ENCODE measurements at places on chromosomes 4 and X.

DNA sequence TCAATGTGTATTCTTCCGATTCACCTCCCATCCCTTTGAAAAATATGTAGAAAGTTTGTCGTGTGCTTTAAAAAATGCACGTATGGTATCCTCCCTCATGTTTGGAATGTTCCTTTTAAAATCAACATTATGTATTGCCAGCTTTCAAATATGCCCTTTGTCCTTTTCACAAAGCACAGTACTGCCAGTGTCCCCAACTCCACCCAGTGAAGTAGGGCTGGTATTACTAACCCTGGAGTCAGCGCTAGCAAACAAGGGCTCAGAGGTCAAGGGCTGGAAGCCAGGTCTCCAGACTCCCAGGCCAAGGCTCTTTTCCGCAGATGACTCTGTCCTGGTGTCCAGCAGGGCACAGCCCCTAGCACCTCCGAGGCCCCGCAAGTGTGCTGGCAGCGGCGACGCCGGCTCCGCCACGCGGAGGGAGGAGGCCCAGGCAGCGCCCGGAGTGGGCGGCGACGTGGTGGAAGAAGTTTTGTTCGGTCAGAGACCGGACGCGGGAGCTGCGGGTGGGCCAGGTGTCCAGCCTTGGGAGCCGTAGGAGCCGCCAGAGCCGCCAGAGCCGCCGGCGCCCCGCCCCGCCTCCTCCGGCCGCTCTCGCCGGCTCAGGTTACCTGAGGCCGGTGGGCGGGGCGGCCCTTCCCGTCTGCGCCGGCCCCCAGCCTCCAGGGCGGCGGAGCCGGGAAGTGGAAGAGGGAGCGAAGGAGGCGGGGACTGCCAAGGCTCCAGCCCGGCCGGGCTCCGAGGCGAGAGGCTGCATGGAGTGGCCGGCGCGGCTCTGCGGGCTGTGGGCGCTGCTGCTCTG lies at the start of gene IL13RA1:
IL13RA1 (plus strand) TSS at position 720 of the 799 bp plus-strand sequence; CDS start at position 753, 33 bp downstream.
- DNase-seq, result no peak

DNA sequence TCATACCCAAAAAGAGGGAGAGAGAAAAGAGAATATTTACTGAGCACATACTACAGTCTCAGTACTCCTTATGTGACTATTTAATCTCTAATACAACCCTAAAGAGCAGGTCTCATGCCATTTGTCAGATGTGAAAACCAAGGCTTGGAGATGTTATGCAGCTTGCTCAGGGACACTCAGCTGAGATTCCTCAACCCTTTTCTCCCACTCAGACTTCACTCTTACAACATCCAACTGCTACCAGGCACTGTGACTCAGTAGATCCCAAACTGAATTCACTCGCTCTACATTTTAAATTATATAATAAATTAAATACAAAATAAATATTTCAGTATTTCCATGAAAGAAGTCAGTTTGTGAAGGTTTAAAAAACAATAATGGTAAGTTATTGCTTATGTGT lies 53.7 kb downstream of the TSPAN5 start:
- no peak for DNase-seq

- no peak for DNase-seq
Observed at GRCh38 chr4:159137176-159137575, 34.3 kb downstream of the RAPGEF2 start.

DNA sequence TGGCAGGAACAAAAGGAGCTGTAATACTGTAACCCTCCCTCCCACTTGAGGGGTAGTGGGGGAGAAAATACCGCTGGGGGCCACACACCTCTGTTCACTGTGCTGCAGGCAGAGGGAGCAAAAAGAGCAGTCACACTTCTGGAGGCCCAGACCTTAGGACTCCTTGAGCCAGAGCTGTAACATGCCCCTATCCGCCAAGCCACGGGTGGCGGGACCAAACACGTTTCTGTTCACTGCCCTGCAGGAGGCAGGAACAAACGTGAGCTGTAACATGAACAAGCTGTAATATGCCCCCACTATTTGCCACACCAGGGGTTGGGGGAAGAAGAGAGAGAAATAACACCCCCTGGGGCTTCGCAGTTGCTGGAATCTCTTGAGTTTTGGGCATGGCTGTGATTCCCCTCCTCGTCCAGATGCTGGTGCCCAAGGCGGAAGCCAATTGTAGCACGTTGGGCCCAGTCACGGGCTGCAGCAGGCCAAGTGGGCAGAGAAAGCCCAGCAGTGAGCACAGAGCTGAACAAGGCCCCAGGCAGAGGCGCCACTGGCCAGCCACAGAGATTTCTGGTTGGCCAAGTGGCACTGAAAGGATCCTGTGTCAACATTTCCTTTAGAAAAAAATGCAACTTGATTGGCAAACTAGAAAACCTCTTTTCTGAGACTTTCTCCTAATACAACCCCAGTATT lies 509.7 kb downstream of the INPP4B start:
- no peak for DNase-seq

GRCh38 chrX:42017971-42018370 lies 94.6 kb upstream of the CASK start:
- DNase-seq, result no peak

DNA sequence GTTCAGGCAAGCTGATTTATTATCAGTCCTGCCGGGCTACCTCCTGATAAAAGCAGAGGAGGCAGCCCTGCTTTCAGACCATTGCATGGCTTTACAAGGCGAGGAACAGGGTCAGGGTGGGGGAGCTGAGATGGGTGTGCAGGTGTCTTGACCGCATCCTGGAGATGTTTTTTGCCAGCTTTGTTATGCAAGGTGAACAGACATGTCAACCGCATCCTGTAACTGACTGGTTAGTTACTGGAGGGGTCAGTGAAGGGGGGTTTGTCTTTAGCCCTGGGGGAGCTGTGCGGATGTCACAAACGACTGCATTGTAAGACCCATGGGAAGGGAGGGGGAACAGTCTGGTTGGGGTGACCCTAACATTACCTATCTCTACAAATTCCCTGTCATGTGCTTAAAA lies 10.0 kb downstream of the ADAM29 start:
- DNase-seq, result no peak

DNA sequence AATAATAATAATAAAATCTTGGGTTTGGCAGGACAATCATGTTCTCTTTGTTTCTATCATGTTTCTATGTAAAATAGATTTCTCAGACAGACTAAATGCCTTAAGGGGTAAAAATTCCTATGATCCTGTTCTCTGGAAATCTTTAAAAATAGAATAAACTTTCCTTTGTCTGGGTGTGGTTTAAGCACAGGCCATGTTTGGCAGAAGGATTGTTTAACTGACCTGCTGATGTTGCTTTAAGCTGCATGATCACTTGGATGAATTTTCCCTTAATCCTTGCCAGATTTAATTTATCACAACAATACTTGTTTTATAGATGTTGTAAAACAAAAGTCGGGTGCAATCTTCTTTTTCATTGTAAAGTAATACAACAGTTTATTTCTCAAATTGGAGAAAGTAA lies 341.7 kb upstream of the FAT1 start:
- no peak for DNase-seq

DNA sequence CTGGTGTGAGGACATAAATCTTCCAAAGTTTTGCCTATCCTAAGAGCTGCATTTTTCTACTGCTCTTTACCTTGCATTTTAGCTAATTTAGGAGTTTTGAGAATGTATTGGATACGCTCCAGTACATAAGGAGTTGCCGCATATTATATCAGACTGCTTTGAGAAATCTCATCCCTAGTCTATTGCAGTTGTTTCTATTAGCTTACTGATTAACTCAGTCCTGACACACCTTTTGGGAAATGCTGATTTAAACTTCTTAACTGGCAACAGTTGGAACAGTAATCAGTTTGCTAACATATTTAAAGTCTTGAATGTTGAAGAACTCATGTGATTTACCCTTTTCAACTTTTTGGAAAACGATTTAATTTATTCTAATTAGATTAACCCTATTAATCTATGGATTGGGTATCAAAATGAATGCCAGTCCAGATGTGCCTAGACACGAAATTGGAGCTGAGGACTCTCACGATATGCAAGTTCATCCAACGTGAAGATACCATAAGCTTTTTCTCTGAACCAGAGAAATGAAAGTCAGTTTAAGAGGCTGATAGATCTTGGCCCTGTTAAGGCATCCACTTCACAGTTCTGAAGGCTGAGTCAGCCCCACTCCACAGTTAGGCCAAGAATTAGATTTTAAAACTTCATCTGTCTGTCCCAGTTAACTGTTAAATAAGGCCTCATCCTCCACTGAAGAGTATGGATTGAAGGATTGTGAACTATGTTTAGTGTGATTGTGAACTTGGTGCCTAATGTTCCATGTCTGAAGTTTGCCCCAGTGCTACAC lies 90.0 kb downstream of the MAOA start:
- DNase-seq, result no peak

GRCh38 chrX:149145845-149146285 lies 359.2 kb downstream of the IDS start:
- DNase-seq, result peak; percentile 9

DNA sequence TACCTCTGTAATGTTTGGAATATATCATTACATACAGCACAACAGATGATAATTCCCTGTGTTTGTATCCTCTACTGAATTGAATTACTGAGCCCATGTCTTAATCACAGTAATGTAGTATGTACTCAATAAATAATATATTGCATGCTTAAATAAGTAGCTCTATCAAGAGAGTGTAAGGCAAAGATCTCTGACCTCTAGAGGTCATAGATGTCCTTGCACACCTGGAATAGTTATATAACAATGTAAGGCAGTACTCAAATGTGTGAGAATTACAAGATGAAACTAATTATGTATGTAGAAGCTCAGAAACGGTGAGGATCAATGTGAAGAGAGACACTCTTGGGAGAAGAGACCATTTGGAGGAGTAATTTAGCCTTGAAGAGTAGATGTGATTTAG lies 14.3 kb upstream of the GCNA start:
- no peak for DNase-seq

GRCh38 chr4:140102421-140102820 lies 51.6 kb downstream of the MAML3 start:
- DNase-seq, result no peak

GRCh38 chr4:84378356-84378755 lies 120.7 kb downstream of the NKX6-1 start:
- DNase-seq, result no peak

GRCh38 chr4:23333556-23333945 lies 556.3 kb downstream of the PPARGC1A start:
- DNase-seq, result peak; percentile 31

- DNase-seq, result no peak
Observed at GRCh38 chr4:140213749-140214148, 59.8 kb upstream of the MAML3 start.

- DNase-seq, result peak; percentile 60
Observed at GRCh38 chrX:136251041-136251991, at the start of gene MAP7D3. Gene MAP7D3, minus strand, starts transcription at chrX:136251400. Its CDS starts 42 bp downstream, at chrX:136251358.

DNA sequence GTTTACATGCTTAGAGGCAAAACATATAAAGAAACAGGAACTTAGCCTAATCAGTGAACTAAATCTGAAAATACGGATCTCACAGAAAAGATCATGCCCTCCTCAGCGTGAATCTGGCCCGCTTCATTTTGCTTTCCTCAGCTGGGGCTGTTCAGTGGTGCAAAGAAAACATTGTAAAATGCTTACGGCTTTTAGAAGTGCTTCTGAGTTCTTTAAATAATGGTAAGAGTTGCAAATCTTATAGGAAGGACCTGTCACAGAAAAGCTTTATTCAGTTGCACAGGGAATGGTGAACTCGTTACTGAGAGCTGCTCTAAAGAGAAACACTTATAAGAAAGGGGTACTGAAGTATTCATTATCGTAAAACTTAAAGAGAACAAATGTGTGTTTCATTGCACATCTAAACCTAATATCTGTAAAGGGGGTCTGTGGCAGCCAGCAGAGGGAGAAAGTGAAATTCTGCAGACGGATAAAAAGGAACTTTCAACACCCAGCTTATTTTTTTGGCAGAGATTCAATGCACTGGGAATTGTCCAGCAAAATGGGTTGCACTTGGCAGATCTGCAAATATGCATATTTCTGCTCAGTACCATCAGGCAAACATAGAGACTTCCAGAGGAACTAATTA lies 139.2 kb upstream of the ANK2 start:
- DNase-seq, result no peak

DNA sequence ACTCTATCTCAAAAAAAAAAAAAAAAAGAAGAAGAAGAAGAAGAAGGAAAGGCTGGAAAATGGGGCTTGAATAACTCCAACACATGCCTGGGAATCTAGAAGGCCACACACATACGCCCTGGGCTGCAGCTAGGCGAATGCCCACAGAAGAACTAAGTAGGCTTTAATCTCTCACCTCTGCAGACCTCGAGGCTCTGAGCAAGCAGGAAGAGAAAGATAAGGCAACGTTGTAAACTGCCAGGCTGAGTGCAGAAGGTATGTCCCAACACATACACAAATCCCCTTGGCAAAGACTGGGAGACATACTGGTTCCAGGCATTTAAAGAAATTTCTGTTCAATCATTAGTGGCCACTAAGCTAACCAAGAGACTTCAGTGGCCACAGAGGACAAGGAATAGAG lies 18.4 kb downstream of the SLC38A5 start:
- no peak for DNase-seq

DNA sequence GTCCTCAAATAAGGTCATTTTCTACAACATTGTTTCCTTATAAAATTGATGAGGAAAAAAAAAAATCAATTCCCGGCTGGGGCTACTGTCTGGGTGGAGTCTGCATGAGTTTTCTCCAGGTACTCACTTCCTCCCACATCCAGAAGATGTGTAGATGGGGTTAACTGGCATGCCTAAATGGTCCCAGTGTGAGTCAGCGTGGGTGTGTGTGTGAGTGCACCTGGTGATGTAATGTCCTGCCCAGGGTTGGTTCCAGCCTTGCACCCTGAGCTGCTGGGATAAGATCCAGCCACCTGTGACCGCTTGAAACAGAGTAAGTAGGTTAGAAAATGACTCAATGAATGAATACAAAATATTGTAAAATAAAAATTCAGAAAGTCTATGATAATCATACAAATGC lies 11.1 kb downstream of the USP26 start:
- no peak for DNase-seq

GRCh38 chr4:189177130-189177529 lies 763.5 kb upstream of the FRG1 start:
- no peak for DNase-seq

GRCh38 chrX:136619899-136620505 lies 28.0 kb upstream of the CD40LG start:
- DNase-seq, result peak; percentile 85

DNA sequence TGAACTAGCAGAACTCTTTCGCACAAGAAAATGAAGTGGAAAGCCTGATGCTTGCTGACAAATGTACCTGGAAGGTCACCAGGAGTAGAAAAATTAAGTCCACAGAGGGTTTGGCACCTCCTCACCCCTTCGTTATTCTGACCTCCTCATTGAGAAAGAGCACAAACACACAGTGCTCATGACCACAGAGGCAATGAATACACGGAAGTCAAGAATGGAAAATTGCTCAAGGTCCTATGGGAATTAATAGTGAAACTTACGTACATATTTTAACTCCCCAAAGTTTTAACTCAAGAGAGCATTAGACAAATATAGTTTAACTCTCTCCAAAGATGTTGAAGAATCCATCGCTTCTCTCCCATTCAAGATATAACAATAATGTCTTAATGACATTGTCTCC lies 83.6 kb upstream of the CAMK2D start:
- no peak for DNase-seq

GRCh38 chrX:68983004-68983857 lies 154.4 kb downstream of the EFNB1 start:
- DNase-seq, result no peak

GRCh38 chr4:30943356-30943755 lies 223.2 kb downstream of the PCDH7 start:
- no peak for DNase-seq

Measured in activated CD4-positive, alpha-beta T cell treated with anti-CD3 and anti-CD28 coated beads, Interleukin-2, Interleukin-4, amounts not matched to agents 100 ng/mL and 50 ng/mL, durations not matched to agents 16 hours and 8 hours (primary cell).